ENCODE measurements at places on chromosomes 12 and 14.
A peak's percentile ranks its signal among the peaks of the same experiment; 100 is the strongest.

GRCh38 chr12:39145175-39145999 lies 240.0 kb upstream of the CPNE8 start:
- no peak for DNase-seq

GRCh38 chr14:52061390-52061789 lies 7.5 kb downstream of the NID2 start:
- DNase-seq, result no peak

GRCh38 chr12:131897875-131898274 lies 3.5 kb downstream of the ULK1 start:
- no peak for DNase-seq

GRCh38 chr12:55707841-55708694 lies at the start of gene ITGA7:
TSS of gene ITGA7 (minus strand) at chr12:55707904. CDS start at chr12:55707682, 222 bp downstream.
- peak; percentile 80 for DNase-seq

- peak; percentile 72 for DNase-seq
These were observed 15.5 kb upstream of the KRR1 start for GRCh38 chr12:75526655-75527511.

DNA sequence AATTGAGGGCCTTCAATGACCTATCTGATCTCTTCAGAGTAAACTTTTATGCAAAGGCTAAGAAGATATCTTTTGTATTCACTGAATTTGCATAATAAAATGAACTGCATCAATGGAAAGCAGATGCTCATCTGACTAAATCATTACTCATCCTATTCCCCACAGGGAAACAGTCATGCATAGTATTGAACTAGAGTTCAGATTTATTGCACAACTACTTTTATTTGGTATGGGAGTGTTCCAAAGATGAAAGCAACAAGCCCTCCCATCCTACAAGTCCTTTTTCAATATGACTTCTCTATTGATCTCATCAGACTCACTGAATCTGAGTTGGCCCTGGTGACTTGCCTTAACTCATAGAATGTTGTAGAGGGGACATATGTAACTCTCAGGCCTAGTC lies 159.8 kb downstream of the KITLG start:
- peak; percentile 74 for DNase-seq

- peak; percentile 30 for DNase-seq
These were observed 218.9 kb downstream of the ITPR2 start for GRCh38 chr12:26614011-26614616.

- DNase-seq, result no peak
These were observed 7.7 kb upstream of the AMN1 start for GRCh38 chr12:31736472-31736871.

GRCh38 chr14:31127690-31128089 lies 79.9 kb downstream of the HECTD1 start:
- DNase-seq, result no peak

- DNase-seq, result no peak
These were observed 884.3 kb downstream of the GALC start for GRCh38 chr14:87108726-87109125.

DNA sequence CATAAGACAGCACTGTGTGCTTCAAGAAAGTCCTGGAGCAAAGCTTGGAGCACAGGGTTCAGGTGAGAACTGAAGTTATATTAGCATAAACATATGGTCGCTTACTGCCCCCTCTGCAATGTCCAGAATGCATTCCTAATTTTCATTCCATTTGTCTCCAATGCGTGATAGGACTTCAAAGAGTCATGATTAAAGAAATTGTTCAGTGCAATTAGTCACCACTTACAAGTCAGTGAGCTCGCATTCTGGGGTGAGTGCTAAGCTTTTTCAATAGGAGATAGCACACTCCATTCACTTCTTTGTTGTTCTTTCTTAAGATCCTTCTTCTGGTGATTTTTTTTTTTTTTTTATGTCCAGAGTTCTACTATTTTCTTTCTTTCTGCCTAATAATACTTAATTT lies 398.4 kb downstream of the SYT1 start:
- DNase-seq, result no peak

- peak; percentile 91 for DNase-seq
These were observed 4.4 kb downstream of the CACNA1C start for GRCh38 chr12:2057041-2057794.

- DNase-seq, result no peak
These were observed 151.9 kb upstream of the CPM start for GRCh38 chr12:69084816-69085378.

DNA sequence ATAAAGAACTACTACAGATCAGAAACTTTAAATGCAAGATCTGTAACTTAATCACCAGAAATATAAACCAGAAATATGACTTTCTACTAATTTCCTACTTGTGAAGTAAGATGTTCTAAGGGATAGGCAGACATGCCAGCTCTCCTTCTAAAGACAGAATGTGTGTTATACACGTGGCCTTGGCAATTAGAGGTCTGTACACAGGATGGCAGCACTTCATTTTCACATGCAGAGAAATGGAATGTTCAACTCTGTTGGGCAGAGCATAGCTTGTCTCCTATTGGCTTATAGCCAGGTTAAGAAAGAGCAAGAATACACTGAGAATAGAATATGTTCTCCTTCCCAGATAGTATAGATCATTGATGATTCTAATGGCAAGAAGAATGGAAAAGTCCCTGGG lies 403.8 kb downstream of the DAD1 start:
- no peak for DNase-seq

GRCh38 chr14:84929834-84930233 lies 600.1 kb upstream of the FLRT2 start:
- DNase-seq, result no peak

DNA sequence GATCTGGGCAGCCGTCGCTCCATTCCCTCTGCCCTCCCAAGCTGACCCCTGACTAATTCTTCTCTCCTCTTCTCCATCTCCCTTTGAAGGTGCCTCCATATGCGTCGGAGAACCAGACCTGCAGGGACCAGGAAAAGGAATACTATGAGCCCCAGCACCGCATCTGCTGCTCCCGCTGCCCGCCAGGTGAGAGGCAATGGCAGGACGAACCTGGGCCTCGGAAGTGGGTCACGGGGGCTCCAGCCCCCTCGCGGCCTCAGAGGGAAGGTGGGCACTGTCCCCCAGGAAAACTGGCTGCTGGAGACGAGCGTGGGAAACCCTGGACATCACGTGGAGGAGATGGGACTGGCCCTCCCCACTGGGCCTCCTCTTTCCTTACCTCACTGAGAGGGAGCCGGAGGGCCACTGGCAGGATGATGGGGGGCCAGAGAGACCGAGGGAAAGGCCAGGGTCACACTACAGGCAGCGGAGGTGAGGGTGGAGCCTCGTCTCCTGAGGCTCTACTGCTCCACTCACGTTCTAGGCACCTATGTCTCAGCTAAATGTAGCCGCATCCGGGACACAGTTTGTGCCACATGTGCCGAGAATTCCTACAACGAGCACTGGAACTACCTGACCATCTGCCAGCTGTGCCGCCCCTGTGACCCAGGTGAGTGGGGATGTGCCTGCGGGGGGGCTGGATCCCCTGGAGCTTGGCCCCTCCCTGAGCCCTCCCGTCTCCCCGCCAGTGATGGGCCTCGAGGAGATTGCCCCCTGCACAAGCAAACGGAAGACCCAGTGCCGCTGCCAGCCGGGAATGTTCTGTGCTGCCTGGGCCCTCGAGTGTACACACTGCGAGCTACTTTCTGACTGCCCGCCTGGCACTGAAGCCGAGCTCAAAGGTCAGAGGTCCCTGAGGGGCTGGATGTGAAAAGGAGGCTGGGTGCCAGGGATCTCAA lies 806 bp downstream of the LTBR start:
- DNase-seq, result no peak

GRCh38 chr12:52691076-52691840 lies 11.1 kb upstream of the KRT1 start:
- no peak for DNase-seq

- no peak for DNase-seq
These were observed 68.9 kb upstream of the NCOR2 start for GRCh38 chr12:124636138-124636978.

GRCh38 chr12:22535478-22535877 lies 8.9 kb downstream of the C2CD5 start:
- no peak for DNase-seq

GRCh38 chr12:7834701-7835100 lies 38.0 kb downstream of the SLC2A14 start:
- no peak for DNase-seq

- no peak for DNase-seq
These were observed 47.4 kb downstream of the RTN1 start for GRCh38 chr14:59823179-59823578.

- peak; percentile 34 for DNase-seq
These were observed 972 bp downstream of the SAMD4A start for GRCh38 chr14:54567639-54568561.

- no peak for DNase-seq
These were observed 572 bp downstream of the EFS start for GRCh38 chr14:23364164-23365035.

GRCh38 chr12:75820848-75821578 lies 210.6 kb downstream of the PHLDA1 start:
- no peak for DNase-seq

GRCh38 chr14:35394326-35395013 lies 10.1 kb downstream of the NFKBIA start:
- DNase-seq, result no peak

- no peak for DNase-seq
These were observed 14.3 kb downstream of the SCARB1 start for GRCh38 chr12:124849382-124849781.

All from NCI-H526 (cell line).